ENCODE measurements at places on chromosomes 3 and 15.

GRCh38 chr3:9450126-9450525 is 52.7 kb downstream of the SETD5 start:
- no peak for DNase-seq

DNA sequence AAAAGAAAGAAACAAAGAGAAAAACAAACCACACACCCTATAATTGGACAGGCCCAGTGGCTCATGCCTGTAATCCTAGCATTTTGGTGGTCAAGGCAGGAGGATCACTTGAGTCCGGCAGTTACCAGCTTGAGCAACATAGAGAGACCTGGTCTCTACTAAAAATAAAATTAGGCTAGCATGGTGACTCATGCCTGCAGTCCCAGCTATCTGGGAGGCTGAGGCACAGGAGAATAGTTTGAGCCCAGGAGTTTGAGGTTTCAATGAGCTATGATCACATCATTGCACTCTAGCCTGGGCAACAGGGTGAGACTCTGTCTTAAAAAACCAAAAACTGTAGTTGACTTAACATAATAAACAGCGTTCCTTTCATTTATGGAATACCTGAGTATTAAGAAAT is 72.3 kb upstream of the ST3GAL6 start:
- no peak for DNase-seq

GRCh38 chr3:182787302-182788036 is 5.8 kb upstream of the ATP11B start:
- no peak for DNase-seq

DNA sequence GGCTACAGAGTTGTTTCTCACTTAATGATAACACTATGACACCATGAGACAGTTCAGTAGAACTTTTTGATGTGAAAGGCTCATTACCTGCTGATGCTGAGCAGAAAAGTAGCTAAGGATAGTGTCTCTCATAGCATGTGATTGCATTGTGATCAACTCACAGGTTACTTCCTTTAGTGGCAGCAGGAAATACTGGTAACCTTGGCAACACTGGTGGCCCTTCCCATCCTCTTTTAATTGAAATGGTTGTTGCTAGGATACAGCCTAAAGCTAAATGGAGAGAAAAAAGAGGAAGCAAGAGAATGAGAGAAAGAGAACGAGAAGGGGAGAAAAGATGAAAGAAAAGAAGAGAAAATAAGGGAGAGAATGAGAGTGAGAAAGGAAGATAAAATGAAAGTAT is 204.7 kb upstream of the GAP43 start:
- no peak for DNase-seq

DNA sequence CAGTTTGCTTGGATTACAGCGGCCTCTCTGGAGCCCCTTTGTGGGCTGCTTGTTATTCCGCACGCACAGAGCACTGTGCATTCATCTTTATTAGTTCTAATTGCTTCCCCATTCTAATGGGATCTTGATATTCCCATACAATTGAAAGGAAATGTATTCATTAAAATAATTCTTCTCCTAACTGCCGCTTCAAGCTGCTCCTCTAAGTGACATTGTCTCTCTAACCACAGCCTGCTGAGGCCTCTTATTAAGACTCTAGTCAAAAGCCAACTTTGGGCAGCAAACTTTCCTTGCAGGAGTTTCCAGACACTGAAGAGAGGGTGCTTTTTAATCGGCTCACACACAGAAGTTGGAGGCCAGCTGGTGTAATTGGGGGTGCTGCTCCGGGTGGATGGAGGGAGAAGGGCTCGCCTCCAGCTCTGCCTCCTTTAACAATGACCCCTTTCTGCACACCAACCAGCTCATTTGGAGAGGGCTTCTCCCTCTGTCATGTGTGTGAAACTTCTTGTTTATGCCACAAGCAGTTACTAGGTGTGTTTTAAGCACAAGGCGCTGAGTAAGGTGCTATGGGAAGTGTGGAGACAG is 5.6 kb upstream of the MAGEF1 start:
- DNase-seq: no peak

- no peak for DNase-seq
These were observed 550.8 kb downstream of the DIPK2A start for GRCh38 chr3:144522456-144522855.
